NCI-H748 treated with DMSO at 0.1 percent for 48 hours (cell line): ENCODE measurements at places on chromosomes 4 and X.

- no peak for DNase-seq
Measured at GRCh38 chr4:17771284-17771908, 10.0 kb downstream of the FAM184B start.

- no peak for DNase-seq
Measured at GRCh38 chr4:138452826-138453225, 210.7 kb upstream of the SLC7A11 start.

- DNase-seq = no peak
Measured at GRCh38 chrX:10534611-10535010, 85.8 kb downstream of the MID1 start.

DNA sequence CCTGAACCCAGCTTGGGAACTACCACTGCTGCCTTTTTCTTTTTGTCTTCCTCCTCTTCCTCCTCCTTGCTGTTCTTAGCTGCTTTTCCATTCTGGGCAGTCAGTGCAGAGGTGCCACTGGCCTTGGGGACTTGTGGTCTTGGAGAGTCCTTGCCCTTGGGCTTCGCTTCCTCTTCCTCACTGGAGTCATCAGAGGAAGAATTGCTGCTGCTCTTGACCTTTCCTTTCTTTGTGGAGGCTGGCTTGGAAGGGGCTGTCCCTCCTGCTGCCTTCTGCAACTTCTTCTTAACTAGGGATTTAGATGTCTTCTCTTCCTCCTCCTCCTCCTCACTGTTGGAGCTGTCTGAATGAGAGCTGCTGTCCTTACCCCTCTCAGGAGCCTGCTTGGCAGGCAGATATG, 53.2 kb downstream of the FAM9B start:
- DNase-seq = no peak

DNA sequence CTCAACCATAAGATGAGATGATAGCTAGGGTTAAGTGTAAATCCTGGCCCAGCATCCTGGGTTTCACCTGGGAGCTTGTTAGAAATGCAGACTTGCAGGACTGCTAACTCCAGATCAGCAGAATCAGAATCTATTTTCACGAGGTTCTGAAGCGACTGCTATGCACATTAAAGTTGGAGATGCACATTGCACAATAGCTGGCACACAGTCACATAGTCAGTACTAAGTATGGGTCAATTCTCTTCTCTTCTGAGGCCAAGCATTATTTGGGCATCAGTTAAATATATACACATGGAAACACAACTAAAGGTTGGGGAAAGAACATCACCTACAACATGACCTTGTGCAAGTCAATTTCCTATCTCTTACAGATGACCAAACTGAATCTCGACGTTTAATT, 155.1 kb upstream of the FGF13 start:
- DNase-seq = no peak

DNA sequence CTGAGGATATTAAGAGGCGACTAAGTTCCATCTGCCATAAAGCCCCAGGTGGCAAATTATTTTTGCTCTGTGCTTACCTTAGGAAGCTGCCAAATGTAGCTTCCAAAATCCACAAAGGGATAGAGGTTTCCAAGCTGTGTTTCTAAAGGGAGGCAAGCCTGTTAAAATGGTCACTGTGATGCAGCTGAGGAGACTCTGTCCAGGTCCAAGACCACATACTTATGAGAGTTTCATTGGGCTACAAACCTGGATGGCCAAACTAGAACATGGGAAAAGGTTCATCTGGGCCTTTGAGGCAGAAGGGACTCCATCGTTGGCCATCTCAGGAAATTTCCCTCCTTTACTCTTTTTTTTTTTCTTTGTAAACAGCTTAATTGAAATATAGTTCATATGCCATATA, 306.9 kb upstream of the FGF13 start:
- DNase-seq = no peak

DNA sequence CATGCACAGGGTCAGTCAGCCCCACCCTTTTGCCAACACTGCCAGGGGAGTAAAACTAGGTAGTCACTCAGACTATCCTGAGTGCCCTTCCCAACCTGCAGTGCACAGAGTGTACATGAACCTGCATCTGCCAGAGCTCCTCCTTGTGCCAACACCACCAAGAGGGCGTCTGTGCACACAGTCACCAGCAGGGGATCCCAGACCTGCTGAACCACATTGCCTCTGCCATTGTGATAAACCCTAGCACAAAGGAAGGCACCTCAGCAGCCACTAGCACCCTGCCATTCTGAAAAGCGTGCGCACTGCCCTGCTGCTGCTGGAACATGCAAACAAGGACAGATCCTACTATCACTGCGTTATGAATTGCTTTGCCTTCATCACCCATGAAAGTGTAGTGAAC, 247.8 kb upstream of the POU3F4 start:
- no peak for DNase-seq
